NCI-H2081 treated with DMSO at 0.1 percent for 48 hours (cell line): ENCODE measurements at places on chromosomes 2 and 18.

DNA sequence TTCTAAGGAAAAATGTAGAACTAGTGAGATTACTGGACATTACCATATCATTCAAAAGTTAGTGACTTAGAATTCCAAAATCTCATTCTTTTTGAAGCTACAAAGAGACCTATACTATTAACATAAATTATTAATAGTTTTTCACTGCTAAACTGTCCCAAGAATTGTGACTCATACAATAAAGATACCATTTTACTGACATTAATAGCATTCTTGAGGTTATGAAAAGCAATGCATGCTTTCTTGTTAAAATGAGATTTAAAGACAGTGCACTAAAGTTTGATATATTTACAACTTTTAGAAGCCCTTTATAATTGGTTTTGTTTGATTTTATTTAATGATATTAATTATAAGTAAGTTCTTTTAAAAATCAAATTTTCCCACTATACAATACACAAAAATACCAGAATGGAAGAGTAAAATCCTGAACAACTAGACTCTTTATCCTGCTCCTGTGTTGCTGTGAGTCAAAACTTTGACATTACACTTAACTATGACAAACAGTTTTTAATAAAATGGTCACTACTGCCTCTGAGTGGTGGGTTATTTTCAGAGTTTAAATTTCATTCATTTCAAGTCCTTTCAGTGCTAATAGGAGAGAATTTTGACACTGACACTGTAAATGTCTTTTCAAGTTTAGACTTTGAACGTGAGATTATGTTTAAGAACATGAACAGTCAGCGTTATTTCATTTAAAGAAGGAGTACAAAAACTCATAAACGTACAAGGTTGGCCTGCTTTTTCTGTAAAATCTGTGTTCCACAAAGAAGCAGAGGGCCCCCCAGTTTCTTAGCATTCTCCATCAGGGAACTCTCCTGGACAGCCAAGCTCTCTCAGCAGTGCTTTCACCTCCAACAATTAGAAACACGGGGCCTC is 54.5 kb downstream of the FAM124B start:
- no peak for DNase-seq

DNA sequence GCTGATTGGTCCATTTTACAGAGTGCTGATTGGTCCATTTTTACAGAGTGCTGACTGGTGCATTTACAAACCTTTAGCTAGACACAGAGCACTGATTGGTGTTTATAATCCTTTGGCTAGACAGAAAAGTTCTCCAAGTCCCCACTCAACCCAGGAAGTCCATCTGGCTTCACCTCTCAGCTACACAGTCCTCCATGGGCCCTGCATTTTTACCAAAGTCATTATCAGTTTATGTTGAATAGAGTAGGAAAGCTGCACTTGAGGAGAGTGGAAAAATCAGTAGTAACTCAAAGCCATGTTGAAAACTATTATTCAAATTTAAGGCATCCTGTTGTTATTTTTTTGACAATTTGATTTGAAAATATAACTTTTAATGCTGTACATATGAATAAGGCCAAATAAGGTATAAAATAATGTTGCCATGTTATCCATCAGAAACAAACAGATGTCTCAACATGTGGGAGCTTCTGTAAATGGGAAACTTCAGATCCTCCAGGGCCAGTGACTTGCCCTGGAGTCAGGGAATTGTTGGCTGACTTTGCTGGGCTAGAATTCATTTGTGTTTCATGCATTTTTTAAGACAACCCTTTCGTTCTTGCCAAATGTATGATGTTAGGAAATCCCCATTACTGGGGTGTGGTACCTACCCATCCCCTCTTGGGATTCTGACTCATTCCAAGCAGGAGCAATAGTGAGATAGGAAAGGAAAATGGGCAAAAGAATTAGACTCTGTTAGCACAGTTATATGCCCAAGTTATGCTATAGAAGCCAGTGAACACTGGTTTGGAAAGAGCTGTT is 37.8 kb upstream of the CCDC195 start:
- no peak for DNase-seq

GRCh38 chr2:225274751-225275150 is 124.8 kb upstream of the NYAP2 start:
- peak; percentile 54 for DNase-seq

- no peak for DNase-seq
Observed at GRCh38 chr2:97764559-97765263, 51.3 kb downstream of the ZAP70 start.

- peak; percentile 90 for DNase-seq
Observed at GRCh38 chr18:395456-396250, 104.8 kb downstream of the COLEC12 start.

GRCh38 chr2:126804347-126804746 is 94.3 kb upstream of the TEX51 start:
- no peak for DNase-seq

DNA sequence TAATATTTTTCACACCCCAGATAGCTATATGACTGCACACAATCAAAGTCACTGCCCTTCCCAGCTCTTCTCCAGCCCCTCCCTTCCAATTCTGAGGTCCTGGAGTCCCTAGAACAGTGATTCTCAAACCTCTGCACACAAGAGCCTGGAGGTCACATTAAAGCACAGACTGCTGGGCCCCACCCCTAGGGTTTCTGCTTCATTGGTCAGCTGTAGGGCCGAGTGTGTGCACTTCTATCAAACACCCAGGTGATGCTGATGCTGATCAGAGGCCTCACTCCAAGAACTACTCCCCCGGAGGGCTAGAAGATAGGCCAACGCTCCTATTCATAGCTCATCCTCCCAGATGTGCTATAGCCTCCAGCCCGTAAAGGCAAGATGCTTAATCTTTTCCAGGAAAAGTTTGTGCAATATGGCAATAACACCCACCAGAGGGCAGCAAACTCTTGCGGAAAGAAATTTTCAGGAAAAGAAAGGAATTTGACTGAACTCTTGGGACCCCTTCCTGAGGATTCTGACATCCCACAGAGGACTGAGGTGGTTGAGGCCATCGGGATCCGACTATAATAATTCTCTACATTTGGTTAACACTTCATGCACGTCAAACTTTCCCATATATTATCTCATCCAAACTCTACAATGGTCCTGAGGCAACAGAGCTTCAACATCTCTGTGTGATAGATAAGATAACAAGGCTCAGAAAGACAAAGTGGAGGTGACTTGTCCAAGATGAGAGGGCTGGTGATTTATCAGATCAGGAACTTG is 194.2 kb upstream of the PKDCC start:
- no peak for DNase-seq

GRCh38 chr2:54254180-54254579 is 1.8 kb downstream of the TSPYL6 start:
- DNase-seq = no peak

- no peak for DNase-seq
Observed at GRCh38 chr2:205702576-205702975, 20.3 kb downstream of the NRP2 start.
